ENCODE measurements at places on chromosomes 7 and 10.

- no peak for DNase-seq
These were observed 25.2 kb downstream of the IQCE start for GRCh38 chr7:2583798-2584580.

- DNase-seq = no peak
These were observed 132.7 kb upstream of the MDFIC start for GRCh38 chr7:114789161-114789560.

GRCh38 chr7:36690514-36691187 is 33.6 kb downstream of the AOAH start:
- DNase-seq = no peak

GRCh38 chr10:122252805-122253204 is 18.3 kb upstream of the BTBD16 start:
- no peak for DNase-seq

GRCh38 chr7:136637813-136638212 is 230.6 kb upstream of the CHRM2 start:
- DNase-seq = no peak

DNA sequence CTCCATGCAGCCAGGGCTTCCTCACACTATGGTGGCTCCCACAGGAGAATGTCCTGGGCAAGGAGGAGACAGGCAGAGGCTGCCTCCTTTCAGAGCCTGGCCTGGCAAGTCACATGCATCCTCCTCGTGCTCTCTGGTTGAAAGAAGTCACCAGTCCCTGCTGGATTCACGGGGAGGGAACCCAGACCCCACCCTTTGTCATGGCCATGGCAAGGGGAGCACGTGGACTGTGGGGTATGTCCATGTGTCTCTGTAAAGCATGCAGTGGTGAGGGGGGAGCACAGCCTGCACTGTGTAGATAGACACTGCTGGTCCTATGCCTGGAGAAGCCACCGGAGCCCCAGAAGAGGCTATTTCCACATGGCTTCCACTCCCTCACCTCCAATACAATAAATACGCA is 225.0 kb downstream of the TCERG1L start:
- DNase-seq = no peak

- DNase-seq = no peak
These were observed 23.5 kb upstream of the KDM7A start for GRCh38 chr7:140200061-140200989.

DNA sequence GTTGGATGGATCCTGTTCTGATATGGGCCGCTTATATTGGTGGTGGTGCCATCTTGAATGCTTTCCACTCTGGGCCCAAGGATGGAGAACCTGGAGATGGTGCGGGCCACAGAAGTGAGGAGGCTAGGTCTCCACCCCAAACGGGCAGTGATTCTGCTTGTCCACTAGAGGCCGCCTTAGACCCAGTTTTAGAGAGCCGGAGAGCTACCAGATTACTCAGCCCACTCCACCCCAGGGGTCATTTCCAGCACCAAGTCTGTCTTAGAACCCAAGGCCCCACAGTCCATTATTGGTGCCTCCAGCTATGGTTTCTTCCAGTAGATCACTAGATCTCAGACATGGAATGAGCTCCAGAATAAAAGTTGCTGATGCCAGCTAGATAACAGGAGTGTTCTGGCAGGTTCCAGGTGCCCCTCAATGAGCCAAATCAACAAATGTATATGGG is 11.8 kb upstream of the CAMK2G start:
- peak; percentile 52 for DNase-seq

GRCh38 chr10:60410970-60411369 is 21.3 kb upstream of the ANK3 start:
- no peak for DNase-seq

GRCh38 chr10:75677541-75677940 is 246.1 kb downstream of the LRMDA start:
- no peak for DNase-seq

GRCh38 chr7:84085998-84086397 is 108.6 kb downstream of the SEMA3A start:
- no peak for DNase-seq

DNA sequence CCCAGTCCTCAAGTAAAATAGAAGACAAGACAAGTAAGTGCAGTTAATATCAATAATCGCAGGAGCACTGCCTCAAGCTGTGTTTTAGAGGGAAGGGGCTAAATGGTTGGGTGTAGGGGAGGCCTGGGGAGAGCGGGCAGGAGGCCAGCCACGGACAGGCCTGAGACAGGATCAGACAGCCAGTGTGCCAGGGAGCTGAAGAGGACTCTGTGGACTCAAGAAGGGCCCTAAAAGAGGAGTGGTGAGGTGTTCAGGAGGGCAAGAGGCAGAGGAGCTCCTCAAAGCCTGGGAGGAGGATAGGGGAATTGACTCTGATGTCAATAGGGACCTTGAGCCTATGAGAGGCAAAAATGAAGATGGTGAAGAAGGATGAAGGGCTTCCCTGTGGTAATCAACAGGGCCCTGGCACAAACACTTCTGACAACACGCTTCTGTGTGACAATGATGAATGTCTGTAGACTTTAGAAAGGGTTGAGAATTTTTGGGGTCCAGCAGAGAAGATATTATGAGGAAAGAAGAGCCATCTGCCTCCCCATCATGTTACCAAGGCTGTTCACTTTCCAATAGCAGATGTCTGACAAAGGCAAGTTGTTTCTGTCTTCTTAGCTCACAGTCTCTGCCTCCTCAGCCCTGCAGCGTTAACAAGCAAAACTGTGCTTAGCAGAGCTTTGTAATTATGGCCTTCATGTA is 2.4 kb upstream of the PTPRE start:
- DNase-seq = no peak

DNA sequence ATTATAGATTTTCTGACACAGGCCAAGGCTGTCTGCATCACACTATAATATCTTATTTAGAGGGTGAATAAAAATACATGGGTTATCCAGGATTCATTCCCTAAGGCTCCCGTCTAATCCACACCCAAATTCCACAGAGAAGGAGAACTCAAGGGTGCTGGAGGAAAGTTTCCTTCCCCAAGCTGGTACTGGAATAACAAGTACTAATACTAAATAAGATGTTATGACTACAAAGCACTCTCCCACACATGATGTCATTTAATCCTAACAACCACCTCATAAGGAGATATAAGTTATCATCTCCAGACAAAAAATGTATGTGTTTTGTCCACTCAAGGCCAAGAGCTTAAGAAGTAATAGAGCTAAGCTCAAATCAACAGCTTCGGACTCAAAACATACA is 53.0 kb downstream of the SNX13 start:
- no peak for DNase-seq

- no peak for DNase-seq
These were observed 33.5 kb upstream of the SFRP5 start for GRCh38 chr10:97805096-97805884.

- no peak for DNase-seq
These were observed 3.5 kb upstream of the AEBP1 start for GRCh38 chr7:44100458-44101302.

DNA sequence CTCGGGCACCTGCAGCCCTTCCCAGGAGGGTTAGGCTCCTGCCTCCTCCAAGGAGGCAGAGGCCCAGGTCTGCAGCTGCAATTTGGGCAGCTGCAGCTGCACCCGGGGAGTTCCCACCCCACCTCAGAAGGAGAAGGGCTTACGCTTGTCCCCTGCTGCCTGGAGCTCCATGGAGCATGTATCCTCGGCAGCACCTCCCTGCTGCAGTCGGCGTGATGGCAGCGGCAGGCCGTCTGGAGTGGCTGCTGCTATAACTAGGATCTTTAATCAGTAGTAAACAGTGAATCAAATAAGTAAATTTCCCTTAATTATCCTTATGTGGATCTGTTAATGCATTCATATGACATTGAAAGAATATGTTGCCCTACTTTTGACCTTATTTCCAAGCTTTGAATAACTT is 167.0 kb downstream of the PON1 start:
- DNase-seq = no peak

GRCh38 chr10:105183536-105183935 is 542.4 kb downstream of the SORCS3 start:
- no peak for DNase-seq

- no peak for DNase-seq
These were observed 130.4 kb upstream of the STEAP4 start for GRCh38 chr7:88437132-88437531.

Data from stimulated activated CD4-positive, alpha-beta T cell treated with anti-CD3 and anti-CD28 coated beads, Interleukin-12 subunit alpha, Interleukin-12 subunit beta, amount 100 ng/mL, for 4 hours (primary cell).